Brain (organoid and tissue), 16 donors: ENCODE measurements at places on chromosomes 13 and 19.

- DNase-seq: no peak
Observed at GRCh38 chr13:109336730-109337129, 449.7 kb downstream of the IRS2 start.

GRCh38 chr19:42606660-42607351, 12.1 kb upstream of the CEACAM8 start:
- peak; percentile 55 for DNase-seq

DNA sequence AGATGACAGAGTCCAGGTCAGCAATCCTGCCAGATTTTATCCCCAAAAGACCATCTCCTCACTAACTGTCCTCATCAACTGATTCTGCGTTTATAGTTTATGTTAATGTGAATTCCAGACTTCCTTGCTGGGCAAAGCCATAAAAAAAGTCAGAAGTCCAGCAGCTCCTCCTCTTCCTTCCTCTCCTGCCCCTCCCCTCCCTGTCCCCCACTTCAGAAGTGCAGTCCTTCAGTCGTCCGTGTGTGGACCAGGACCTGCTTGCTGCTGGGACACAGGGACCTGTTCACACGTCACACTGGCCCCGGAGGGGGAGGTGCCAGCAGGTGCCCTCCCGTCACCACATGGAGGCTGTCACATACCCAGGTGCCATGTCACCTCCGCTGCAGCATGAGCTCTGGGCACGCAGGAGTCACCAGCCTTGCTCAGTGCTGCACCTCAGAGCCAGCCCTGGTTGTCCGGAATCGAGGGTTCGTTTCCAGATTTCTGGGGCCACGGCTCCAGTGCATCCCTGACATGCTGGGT, 4.0 kb upstream of the MCF2L start:
- no peak for DNase-seq

DNA sequence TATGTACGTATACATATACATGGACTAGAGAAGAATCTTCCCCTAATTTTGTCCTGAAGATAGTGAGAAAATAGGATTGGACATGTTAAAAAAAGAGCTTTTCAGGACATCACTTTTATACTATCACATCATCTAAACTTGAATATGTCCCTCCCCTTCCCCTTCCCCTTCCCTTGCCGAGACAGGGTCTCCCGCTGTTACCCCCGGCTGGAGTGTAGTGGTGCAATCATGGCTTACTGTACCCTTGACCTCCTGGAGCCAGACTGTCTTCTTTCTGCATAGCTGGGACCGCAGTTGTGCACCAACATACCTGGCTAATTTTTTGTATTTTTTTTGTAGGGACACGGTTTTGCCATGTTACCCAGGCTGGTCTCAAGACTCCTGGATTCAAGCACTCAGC, 6.6 kb downstream of the HNRNPM start:
- DNase-seq: no peak

DNA sequence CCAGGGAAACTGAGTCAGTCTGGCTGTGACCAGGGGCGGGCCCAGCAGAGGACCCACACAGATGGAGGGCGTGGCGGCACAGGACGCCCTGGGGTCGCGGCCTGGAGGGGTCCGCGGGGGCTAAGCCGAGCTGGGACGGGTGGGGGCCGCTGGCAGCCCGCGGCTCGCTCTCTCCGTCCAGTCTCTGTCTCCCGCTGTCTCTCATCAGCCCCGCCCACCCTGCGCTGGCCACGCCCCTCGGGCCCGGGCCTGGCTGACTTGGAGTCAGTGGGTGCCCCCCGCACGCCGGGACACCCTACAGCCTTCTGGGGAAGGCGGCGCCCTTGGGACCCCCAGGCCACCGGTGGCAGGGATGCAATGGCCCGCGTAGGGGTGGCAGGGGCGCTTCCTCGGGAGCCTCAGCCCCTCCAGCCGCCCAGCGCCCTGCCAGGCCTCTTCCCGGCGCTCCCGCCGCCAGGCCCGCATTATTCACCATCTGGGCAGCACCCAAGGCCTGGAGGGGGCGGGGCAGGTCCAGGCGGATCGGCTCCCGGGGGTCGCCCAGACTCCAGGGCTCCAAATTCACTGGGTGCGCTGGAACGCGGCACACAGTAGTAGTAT, at the start of gene TBXA2R:
TSS of gene TBXA2R (minus strand) at position 186 of the 600 bp plus-strand sequence. CDS start 6,241 bp downstream, outside the sequence.
- peak; percentile 8 for DNase-seq

DNA sequence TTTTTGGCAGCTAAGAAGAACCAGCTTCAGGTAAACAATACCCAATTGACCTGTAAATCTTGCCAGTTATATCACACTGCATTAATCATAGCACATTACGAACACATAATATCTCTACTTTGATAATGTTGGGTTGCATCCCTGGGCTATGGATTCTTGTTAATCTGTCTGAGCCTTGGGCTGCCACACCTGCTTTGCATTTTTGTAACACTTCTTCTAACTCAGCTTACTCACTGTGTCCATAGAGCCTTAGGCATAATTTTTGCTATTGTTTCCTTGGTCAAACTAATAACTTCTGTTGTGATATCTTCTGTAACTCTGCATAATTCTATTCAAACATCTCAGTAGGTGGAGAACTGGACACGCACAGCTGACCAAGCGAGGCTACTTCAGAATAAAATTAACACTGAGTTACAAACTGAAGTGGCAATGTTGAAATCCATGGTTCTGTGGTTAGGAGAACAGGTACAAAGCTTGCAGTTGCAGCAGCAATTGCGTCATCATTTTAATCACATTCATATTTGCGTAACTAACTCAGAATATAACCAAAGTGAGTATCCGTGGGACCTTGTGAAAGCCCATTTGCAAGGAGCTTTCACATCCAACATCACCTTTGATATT, 6.4 kb downstream of the ZNF350 start:
- no peak for DNase-seq
